ENCODE measurements at places on chromosomes 6 and 20. TPM values are rescaled to one million over a fixed set of nuclear protein-coding genes. Genes with fewer than 3 reads are reported as not detected.

DNA sequence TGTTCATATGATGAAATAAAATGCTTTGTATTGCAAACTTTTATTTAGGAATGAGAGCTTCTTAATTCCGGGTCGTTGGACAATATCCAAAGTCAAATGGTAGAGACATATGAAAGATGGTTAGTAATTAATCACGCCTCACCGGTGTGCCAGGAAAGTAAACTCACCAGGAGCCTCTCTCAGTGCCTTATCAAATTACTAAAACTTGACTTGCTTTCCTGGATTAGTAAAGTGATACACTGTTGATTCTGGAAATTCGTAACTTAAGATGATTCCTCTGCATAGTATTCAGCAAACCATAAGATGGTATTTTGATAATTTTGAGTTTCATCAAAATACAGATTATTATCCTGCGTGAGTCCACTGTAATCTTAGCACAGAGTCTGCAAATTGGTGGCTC lies 115.2 kb downstream of the PAX1 start:
- no peak for DNase-seq

The EYS gene
- not detected for total RNA-seq

DNA sequence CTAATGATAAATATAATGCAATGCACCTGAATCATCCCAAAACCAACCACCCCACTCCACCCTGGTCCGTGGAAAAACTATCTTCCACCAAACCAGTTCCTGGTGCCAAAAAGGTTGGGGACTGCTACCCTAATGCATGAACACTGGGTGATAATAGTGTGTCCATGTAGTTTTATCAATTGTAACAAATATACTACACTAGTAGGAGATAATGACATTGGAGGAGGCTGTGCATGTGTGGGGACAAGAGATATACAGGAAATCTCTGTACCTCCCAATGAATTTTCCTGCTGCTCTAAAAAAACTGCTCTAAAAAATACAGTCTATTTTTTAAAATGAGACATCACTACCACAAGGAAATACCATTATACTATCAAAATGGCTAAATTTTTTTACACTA lies 20.5 kb downstream of the CEP85L start:
- no peak for DNase-seq

DNA sequence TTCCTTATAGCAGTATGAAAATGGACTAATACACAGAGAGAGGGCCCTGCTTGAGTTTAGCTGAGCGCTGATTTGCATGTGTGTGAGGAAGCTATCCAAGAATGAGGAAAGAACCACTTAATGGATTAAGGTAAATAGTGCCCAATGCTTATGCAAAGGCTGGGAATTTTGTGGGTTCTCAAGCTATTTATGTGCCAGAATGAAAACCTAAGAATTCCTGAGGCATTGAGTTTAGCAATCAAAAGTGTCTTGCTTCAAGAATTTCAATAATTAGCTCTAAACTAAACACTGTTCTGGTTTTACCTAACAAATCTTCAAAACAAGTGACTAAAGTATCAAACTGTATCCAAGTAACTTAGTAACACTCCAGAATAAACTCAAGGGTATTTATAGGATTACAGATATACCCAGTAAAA lies 7.0 kb upstream of the OR14J1 start:
- DNase-seq: no peak

The PACSIN1 gene
- 5.3 TPM for total RNA-seq

DNA sequence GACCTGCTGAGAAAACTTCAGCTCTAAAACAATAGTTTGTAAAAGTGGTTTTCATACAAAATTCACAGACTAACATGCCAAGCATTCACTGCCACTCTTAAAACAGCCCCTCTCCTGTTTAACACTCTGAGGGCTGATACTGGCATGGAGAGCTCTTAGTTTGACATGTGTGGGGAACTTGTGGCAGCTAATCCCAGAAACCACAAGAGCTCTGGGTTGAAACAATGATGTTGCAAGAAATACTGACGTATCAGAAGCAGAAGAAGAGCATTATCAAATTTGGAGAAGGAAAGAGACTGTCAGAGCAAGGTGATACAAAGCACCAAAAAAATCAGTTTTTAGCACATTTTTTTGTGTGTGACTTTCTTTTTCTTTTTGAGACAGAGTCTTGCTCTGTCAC lies 5.1 kb downstream of the BEND3 start:
- DNase-seq: no peak

The BIRC7 gene
- 0.26 TPM for total RNA-seq

GRCh38 chr20:61163031-61163430 lies 89.0 kb upstream of the CDH4 start:
- no peak for DNase-seq

GRCh38 chr6:15376900-15377487 lies 131.1 kb downstream of the JARID2 start:
- DNase-seq: no peak

The DLK2 gene
- total RNA-seq: 3.7 TPM

The LHFPL5 gene
- not detected for total RNA-seq

The RAET1E gene
- total RNA-seq: 1.4 TPM

DNA sequence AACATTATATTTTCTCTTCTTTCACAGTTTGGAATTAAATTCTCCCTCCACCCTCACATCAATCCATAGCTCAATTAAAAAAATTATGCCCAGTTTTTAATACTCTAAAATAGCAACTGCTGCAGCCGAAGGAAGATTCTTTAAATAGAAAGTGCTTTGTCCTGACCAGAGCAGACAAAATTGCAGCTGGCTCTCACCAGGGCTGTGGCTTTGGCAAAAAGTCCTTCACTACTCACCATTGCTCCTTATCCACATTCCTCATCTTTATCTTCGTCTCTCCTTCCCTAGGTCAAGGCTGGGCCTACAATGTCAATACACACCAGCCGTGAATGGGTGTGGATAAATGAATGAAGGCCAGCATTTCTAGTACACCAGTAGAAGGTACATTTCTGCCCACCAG lies 107.9 kb upstream of the VGLL2 start:
- no peak for DNase-seq

The PHF1 gene
- 41.6 TPM for total RNA-seq

- DNase-seq: no peak
These were observed 361.5 kb downstream of the EPM2A start for GRCh38 chr6:145373826-145374225.

The FAM209B gene
- total RNA-seq: not detected

The PPP1R3G gene
- total RNA-seq: 10.7 TPM

DNA sequence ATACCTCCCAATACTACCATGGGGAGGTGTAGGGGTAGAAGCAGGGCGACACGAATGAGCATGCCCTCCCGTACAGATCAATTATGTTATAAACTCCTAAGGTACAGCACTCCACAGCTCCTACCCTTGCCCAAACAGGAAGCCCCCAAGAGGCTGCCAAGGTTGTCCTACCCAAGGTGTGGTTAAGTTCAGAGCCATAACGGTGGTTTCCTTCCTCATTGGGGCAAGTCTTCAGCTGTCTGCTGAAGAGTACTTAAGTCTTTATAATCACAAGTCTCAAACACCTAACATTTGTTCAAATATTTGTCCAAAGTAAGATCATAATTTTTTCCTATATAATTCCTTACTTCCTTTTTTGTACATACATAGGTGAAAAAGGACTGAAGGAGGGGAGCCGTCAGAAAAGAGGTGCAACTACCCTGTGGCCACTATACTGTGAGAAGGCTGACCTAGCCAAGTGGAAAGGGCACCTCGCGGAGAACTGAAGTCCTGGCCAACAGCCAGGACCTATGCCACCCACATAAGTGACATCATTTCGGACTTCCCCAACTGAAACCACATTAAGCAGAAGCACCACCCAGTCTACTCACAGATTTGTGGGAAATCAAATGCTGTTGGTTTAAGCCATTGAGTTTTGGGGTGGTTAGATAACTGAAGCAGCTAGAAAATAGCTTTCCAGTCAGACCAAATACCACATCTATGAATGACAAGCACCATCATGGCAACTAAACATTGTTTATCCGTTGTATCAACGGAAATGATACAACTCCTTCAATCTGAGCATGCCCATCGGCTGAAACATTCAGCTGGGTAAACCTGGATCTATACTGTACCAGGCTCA lies 2.9 kb upstream of the RAB22A start:
- DNase-seq: no peak

DNA sequence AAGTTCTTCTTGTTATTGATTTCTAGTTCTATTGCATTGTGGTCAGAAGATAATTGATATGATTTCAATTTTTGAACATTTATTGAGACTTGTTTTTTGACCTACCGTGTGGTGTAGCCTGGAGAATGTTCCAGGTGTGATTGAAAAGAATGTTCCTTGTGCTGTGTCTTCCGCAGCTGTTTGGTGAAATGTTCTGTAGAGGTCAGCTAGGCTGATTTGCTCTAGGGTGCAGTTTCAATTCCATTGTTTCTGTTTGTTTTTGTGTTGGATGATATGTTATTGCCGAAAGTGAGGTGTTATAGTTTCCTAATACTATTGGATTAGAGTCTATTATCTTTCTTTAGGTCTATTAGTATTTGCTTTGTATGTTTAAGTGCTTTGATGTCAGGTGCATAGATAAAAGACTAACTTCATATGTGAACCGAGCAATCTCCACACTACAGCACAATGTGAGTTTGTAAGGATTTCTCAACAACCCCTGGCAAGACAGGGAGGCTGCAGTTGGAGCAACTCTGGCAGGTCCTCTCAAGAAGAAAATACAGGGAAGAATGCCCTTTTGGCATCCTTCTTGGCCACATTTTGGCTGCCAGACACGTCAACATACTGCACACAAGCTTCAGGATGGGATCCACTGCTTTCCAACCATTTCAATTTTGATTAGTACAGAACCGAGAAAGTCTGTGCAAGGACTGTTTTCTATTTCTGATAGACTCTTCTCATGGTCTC lies 320.7 kb downstream of the RNF144B start:
- DNase-seq: no peak

GRCh38 chr6:146990821-146991798 lies 213.1 kb upstream of the STXBP5 start:
- no peak for DNase-seq

DNA sequence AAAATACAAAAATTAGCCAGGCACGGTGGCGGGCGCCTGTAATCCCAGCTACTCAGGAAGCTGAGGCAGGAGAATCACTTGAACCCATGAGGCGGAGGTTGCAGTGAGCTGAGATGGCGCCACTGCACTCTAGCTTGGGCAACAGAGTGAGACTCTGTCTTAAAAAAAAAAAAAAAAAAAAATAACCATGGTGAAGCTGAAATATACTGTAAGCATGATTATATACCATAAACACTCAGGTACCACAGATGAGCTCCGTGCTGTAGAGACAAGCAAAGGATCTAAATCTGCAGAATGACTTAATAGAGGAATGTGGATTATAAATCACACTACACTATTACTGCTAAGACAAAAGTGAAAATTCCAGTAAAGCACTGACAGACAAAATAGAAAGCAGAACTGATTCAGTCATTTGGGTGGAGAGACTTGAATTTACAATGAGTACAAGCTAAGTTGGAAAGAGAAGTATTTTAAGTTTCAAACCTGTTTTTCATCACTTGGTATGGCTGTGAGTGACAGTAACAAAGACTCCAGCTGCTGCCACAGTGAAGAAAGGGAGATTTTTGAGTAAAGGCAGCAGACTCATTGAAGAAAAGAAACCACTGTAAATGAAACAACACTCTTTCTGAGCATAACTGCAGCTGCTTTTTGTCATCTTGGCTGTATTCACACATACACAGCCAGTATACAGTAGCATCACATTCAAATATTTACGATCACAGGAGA lies 322.1 kb downstream of the RNGTT start:
- DNase-seq: no peak

DNA sequence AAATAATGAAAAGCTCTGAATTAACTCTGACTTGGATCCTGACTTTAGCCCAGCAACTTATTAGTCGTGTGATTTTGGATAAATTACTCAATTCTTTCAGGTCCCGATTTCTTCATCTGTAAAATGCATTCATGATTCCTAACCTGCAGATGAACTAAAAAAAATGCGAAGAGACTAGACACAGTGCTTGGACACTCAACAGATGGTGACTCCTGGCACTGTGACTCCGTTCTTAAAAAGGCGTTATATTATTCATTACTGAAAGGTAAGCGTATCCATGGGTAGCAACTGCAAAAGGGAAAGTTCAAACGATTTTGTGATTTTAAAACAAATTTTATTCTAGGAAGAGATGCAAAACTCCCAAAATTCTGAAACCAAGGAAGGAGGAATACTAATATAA lies 226.3 kb downstream of the KIF16B start:
- no peak for DNase-seq

The ZNF311 gene
- total RNA-seq: 0.23 TPM

GRCh38 chr6:6723361-6723760 lies 134.8 kb downstream of the LY86 start:
- DNase-seq: no peak

The ENPP4 gene
- 20.7 TPM for total RNA-seq

The RREB1 gene
- 43.4 TPM for total RNA-seq

All from heart right ventricle (tissue), 16 donors.